ENCODE measurements at places on chromosomes 16 and 17.

DNA sequence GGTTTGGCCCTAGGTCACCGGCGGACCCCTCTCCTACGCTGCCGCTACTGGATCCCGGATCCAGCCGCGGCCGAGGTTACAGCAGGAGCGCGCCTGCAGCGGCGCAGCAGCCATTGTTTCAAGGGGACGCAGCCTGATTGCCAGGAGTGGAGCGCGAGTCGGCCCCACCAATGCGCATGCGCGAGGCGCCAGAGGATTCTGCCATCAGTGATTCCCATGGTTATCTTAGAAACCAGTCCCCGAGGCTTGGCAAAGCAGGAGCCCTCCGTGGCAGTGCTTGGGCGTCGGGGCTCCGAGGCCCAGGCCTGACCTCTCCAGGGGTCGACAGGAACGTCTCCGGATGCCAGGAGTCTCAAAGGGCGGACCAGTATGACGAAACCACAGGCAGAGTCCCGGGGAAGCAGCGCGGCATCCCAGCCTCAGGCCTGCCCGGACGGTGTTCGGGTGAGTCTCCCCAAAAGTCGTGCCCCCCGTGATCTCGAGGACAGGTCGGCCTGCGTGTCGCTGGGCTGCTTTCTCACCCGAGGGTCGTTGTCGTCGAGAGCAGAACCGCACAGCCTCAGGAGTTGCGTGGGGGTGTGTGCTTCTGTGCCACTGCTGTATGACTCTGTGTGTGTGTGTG, 608.5 kb downstream of the KCNJ18 start:
- DNase-seq: no peak

DNA sequence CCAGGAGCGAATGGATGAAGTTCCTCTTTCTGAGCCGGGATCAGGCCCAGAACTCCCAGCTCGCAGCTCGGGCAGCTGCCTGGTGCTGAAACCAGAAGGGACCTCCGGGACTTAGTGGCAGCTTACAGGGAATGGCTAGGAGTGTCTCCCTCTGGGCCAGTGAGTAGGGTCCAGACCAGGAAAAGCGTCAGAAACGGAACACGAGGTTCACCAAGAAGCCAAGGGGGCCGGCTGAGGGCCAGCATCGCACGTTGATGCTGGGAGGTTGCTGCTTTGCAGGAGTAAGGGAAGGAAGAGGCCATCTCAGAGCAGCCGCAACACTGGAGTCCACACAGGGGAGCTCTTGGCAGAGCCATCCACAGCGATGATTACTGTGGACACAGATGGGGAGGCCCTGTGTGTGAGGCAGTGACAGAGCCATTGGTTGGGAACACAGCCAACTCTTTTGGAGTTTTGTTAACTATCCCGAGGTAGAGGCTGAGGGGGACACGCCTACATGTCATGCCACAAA, 74.0 kb upstream of the CREBBP start:
- no peak for DNase-seq

- DNase-seq: no peak
Measured at GRCh38 chr17:56247816-56248215, 94.5 kb downstream of the ANKFN1 start.

- DNase-seq: no peak
Measured at GRCh38 chr17:69254187-69254586, 25.6 kb upstream of the ABCA10 start.

GRCh38 chr16:86107215-86107825, 208.4 kb downstream of the IRF8 start:
- DNase-seq: no peak

- DNase-seq: no peak
Measured at GRCh38 chr17:40980117-40980516, 4.0 kb downstream of the KRT40 start.

GRCh38 chr16:75482434-75483205, 12.6 kb downstream of the CHST6 start:
- no peak for DNase-seq

- DNase-seq: no peak
Measured at GRCh38 chr17:17959520-17960361, 12.5 kb downstream of the TOM1L2 start.

DNA sequence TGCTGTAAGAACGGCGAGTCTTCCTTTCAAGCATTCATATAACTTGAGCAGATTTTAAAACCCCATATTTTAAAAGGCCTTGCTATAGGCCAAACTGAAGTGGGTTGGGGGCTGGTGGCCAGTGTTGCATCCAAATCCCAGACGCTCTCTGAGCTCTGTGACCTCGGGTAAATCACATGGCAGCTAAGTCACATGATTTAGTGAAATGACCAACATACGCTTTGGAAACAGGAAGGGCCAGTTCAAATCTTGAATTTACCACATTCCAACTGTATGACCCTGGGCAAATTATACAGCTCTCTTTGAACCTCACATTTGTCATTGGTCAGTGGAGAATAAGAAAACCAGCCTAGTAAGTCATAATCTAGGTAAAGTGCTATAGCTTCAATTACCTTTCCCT, 519.3 kb downstream of the HAPSTR1 start:
- DNase-seq: no peak

DNA sequence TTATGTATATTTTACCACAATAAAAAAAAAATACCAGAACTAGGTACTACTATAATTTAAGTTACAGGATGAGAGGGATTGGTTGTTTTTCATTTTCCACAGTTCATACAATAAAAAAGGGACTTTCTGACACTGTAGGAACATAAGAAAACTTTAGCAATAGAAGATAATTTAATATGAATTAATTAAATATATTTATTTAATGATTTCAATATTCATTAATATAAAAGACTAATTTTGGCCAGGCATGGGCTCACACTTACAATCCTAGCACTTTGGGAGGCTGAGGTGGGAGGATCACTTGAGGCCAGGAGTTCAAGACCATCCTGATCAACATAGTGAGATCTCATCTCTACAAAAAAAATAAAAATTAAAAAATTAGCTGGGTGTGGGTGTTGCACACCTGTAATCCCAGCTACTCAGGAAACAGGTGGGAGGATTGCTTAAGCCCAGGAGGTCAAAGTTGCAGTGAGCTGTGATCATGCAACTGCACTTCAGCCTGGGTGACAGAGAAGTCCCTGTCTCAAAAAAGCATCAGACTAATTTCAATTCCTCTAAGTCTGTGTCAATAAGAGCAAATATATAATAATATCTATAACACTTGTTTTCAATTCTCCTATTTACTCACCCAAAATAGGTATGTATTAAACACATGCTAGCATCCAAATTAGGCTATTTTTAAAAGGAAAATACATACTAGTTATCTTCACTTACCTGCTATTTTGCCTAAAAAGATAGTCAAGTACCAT, 79.6 kb downstream of the BRIP1 start:
- no peak for DNase-seq

DNA sequence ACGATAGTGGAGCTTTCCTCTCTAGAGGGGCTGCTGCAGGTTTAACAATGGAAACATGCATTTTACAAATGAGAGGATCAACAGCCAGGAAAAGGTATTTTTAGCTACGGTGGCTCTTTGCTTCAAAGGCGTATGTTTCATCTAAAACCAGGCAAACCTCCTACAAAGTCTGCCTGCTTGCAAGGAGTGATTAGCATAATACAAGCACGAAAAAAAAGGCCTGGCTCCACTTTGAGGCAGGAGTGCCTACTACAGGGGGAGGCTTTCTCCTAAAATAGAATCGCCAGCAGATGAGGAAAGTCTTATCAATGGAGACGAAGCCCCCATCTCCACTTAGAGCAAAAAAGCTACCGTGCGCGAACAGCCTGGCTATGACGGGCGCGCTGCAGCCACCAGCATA, 27.1 kb upstream of the MTSS2 start:
- DNase-seq: no peak

- DNase-seq: no peak
Measured at GRCh38 chr17:76499267-76499667, 2.0 kb downstream of the RHBDF2 start.

DNA sequence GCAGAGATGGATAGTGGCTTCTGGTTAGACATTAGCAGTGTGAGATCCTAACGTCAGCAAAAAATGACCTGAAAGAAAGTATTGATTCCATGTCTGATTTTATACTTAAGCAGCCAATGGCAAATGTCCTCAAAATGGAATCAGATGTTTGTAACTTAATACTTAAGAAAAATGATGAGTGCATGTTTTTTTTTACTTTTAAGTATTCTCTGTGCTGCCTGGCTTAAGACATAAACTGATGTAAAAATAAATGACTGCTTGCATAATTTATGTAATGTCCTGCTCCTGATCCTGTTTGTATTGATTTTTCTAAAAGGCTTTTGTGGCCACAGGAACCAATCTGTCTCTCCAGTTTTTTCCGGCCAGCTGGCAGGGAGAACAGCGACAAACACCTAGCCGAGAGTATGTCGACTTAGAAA, 7.4 kb downstream of the CBFB start:
- no peak for DNase-seq

- no peak for DNase-seq
Measured at GRCh38 chr17:77854083-77854758, 104.3 kb upstream of the TNRC6C start.

DNA sequence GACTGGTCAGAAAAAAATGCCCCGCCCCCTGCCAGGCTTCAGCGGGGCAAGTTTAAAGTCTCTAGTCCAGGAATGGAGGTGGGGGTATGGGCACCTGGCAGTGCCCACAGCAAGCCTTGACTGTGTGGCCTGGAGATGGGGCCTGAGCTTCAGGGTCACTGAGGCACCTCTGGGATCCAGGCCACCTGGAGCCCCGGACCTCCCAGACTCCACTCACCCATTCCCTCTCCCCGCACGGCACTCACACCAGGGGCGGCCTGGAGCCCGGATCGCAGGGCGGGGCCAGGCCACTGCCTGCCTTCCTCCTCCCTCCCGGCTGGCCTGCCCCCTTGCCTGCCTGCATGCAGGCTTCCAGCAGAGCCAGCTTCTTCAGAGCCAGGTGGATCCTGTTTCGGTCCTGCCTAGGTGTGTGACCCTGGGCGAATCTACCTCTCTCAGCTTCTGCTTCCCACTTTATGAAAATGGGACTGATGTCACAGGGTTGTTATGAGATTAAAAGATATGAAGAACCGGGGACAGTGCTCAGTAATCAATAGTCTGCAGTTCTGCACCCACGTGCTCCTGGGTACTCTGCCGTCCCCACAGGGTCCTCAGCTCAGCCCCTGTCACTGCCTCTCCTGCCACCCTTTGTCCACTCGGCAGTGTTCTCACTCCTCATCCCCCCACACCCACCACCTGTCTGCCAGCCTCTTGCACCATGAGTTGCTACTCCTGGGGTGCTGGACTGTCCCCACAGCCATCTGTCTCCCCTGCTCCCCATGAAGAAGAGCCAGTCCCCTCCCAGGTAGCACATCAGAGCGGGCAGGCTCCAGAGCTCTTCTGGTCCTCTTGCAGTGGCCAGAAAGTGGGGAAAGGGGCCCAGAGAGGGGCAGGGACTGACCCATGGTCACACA, 1.2 kb upstream of the TCAP start:
- DNase-seq: no peak

DNA sequence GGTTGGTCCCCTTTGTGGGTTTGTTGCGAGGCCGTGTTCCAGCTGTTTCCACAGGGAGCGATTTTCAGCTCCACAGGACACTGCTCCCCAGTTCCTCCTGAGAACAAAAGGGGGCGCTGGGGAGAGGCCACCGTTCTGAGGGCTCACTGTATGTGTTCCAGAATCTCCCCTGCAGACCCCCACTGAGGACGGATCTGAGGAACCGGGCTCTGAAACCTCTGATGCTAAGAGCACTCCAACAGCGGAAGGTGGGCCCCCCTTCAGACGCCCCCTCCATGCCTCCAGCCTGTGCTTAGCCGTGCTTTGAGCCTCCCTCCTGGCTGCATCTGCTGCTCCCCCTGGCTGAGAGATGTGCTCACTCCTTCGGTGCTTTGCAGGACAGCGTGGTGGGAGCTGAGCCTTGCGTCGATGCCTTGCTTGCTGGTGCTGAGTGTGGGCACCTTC, 27.3 kb upstream of the STH start:
- DNase-seq: no peak

GRCh38 chr17:13429201-13429600, 172.5 kb downstream of the HS3ST3A1 start:
- DNase-seq: peak; percentile 65

GRCh38 chr16:79605999-79606398, 5.5 kb upstream of the MAF start:
- DNase-seq: no peak

- DNase-seq: no peak
Measured at GRCh38 chr17:75194879-75195278, 10.6 kb upstream of the NUP85 start.

DNA sequence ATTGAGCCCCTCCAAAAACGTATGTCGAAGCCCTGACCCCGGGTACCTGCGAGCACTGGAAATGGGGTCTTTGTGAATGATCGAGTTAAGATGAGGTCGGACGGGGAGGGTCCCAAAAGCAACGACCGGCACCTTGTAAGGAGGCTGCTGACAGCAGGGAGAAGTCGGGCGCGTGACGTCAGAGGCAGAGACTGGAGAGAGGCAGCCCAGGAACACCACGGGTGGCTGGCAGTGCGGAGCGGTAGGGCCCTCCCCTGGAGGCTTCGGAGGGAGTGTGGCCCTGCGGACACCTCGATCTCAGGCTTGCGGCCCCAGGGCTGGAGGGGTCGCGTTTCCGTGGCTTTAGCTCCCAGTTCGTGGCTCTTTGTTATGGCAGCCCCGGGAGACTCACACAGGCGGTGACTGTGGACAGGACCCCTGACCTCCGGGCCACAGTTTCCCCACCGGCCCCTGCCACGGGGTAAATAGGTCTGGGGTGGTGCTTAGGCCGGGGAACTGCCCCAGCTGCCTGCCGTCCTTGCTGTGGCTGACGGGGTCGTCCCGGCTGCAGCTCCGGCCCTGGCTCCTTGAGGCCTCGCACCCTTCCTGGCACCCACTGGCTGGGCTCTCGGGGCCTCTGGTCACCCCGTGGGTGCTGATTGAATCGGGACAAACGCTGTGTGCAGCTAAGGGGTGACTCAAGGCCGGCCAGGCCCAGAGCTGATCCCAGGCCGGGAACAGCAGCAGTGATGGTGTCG, 10.6 kb upstream of the SSTR5 start:
- DNase-seq: no peak

- DNase-seq: peak; percentile 16
Measured at GRCh38 chr17:63425483-63425882, 20.6 kb downstream of the CYB561 start.

GRCh38 chr16:65770752-65771151, 595.7 kb upstream of the CDH5 start:
- DNase-seq: no peak

DNA sequence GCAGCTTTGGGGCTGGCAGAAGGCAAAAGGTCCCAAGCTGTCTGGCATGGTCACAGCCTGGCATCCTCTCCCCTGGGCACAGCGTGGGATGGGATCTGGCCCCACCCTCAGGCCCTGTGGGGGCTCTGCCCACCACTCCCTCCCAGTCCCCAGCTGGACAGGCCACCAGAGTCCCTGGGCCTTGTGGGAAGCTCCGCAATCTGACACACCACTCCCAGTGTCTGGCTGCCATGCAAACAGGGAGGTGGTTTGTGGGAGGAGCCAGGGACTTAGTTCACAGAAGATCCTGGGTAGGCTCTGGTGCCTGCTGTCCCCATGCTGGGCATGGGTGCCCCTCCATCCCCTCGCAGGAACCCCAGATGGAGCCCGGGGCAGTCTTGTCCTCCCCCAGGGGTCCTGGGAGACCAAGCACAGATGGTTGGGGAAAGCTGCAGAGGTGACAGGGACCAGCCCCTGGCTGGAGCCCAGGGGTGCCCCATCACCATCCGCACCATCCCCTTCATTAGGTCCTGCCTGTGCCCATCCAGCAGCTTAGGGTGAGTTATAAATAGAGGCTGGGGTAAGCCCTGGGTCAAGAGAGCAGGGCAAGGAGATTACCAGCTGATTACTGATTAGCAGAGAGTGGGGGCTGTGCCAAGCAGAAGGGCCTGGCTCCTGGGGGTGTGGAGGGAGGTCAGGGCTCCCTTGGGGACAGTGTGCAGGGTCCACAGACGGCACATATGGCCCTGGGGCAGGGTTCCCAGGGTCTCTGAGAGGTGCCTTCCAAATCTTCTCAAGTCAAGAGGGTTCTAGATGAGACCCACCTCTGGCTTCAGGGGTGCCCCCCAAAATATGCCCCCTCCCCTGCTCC, 6.2 kb downstream of the FSCN2 start:
- no peak for DNase-seq

Measured in BJ (cell line).